ENCODE measurements at places on chromosomes 7 and 10.
A peak's percentile ranks its signal among the peaks of the same experiment; 100 is the strongest.

DNA sequence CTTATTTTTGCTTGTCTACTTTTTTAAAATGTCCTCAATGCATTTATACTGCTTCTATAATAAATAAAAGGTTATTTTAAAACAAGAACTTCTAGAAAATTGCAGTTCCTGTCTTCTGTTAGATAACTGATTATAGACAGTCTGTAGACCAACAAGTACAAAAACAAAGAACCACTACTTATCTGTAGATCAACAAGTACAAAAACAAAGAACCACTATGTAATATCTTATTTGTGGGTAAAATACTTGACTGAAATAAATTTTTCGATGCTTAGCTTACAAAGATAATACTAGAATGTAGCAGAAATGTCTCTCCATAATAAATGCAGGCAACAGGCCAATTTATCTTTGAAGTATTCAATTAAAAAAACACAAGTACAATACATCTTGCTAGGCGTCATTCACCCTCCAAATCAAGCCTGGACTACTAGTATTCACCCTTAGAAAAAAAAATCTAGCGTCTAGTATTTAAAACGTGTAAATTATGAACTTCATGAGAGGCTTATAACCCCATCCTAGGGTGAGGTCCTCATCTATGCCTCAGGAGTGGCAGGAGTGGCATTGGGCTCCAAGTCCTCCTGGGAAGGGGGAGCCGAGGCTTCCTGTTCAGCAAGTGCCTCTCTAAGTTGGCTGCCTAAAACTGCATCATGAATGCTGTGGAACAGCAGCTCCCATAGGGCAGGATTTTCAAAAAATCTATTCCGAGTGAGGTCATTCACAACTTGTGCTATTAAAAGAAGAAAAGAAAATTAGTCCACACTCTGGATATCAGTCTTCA lies 26.6 kb downstream of the PSMC2 start:
- DNase-seq: no peak

DNA sequence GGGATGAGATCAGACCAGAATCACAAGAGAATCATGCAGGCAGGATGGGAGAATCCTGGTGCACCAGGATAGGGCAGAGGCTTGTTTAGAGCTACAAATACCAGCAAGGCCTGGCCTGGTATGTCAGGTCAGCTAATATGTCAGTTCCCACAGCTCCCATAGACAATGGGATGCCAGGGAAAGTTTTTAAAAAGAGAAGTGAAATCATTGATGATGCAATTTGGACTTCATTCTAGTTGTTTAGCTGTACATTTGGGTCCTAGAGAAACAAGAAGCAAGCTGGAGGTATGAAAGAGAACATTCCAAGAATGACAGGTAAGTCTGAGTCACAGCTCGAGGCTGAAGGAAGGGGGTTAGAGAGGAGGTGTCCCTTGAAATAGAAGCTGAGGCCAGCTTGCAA lies 45.2 kb downstream of the GPR141 start:
- no peak for DNase-seq

DNA sequence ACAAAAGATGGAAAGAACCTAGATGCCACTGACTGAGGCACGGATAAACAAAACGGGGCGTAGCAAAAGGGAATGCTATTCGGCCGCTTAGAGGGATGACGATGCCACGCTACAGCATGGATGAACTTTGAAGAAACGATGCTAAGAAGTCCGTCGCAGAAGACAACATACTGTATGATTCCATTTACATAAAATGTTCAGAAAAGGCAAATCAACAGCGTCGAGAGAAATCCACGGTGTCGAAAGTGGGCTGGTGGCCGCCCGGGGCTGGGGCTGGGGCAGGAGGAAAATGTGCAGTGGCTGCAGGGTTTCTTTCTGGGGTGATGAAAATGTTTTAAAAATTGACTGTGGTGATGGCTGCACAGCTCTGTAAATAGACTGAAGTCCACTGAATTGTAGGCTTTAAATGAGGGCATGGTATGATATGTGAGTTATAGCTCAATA lies 24.1 kb downstream of the GNA12 start:
- DNase-seq: no peak

GRCh38 chr7:83427884-83428283 lies 221.1 kb downstream of the SEMA3E start:
- DNase-seq: no peak

GRCh38 chr10:83607959-83608745 lies 531.2 kb upstream of the GHITM start:
- DNase-seq: no peak

DNA sequence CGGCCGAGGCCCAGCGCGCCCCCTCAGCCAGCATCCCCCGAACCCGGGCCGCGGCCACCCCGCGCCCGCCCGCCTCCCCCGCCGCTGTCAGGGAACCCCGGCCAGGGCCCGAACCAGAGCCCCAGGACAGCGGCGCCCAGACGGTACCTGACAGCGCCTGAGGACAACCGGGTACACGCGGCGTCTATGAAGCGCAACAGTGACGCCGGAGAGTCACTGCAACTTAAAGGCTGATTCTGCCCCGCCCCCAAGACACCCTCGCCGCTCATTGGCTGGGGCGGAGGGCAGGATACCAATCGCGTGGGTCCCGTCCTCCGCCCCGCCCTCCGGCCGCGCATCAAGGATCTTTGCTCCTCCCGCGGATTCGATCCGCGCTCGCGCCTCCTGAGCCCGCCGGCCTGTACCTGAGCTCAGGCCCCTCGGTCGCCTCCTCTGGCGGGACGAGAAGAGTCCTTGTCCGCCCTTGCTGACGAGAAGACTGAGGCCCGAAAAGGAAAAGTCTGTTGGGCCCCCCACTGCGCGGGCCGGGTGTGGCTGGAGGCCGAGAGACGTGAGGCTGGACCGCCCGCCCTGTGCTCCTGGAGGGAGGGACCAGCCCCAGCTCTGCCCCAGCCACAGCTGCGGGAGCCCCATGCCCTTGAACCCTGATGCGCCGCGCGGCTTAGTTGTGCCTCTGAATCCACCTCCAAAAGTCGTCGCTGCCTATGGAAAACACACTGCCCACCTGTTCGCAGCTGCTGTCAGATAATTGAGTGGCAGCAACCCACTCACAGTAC lies at the start of gene OAT:
OAT (minus strand) TSS at position 198 of the 776 bp plus-strand sequence. CDS start 6,752 bp downstream, outside the sequence.
- DNase-seq: peak; percentile 96

DNA sequence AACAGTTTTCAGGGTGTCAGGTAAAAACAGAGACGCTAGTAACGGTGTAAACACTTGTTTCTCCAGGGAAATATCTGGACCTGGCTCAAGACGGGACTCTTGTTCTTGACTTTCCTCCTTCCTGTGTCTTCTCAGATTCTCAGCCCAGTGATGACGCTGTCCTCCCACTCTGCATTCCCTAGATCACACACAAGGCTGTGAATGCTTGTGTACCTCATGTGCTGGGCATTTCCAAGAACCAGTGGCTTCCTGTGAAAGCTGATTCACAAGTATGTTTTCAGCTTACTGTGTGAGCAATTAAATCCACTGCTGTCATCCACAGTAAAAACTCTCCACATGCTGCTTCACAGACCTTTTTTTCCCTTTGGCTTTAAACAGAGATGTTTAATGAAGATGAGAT lies 193.8 kb upstream of the DPP6 start:
- DNase-seq: no peak

GRCh38 chr7:3106361-3106826 lies 62.7 kb upstream of the CARD11 start:
- DNase-seq: no peak

DNA sequence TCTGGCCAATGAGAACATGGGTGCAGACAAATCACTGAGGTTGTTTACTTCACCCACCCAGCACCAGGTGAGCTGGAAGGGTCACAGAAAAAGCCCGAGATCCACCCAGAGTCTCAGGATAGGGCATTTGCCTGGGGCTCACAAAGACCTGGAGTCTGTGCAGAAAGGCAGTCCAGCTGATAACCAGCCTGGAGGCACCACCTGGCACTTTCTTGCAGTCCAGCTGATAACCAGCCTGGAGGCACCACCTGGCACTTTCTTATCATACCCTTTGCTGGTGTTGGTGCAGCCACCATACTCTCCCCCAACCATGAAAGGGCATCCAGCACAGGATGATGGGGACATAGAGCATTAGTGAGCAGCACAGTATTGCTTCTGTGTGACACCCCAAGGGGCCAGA lies 104.1 kb downstream of the PPP1R3C start:
- DNase-seq: no peak

- DNase-seq: no peak
Measured at GRCh38 chr10:129971381-129972144, 7.5 kb upstream of the EBF3 start.

GRCh38 chr7:91941450-91941849 lies 788 bp downstream of the AKAP9 start:
- DNase-seq: peak; percentile 44

GRCh38 chr10:74072503-74072902 lies 74.6 kb downstream of the VCL start:
- DNase-seq: no peak

DNA sequence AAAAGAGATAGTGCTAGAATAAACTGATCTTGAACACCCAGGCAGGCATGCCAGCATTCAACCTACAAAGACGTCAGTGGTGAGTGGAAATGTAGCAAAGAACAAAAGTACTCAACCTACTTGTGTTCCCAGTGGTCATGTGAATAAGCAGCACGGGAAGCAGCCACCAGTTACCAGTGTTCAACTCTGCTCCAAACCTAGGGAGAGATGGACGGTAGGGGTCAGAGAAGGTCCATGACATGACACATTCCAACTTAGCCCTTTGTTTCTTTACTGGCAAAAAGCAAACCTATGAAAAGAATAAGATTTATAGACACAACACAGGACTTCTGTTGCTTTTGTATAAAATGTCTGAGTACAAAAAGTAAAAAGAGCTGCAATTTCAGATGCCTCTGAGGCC lies 511.4 kb downstream of the XPNPEP1 start:
- DNase-seq: no peak

DNA sequence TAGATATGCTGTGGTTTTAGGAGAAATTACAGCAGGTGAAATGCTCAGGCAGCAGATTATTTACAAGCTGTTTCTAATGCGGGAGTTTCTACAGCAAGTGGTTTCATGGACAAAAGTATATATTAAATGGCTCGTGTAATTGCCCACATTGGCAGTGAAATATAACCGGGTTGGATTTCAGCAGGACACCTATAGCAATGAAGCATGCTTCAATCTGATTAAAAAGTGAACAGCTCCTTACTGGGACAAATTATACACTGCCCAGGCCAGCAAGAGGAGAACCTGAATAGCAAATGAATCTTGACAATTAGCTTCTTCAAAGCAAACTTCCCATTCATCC lies 35.2 kb upstream of the LYZL1 start:
- no peak for DNase-seq

DNA sequence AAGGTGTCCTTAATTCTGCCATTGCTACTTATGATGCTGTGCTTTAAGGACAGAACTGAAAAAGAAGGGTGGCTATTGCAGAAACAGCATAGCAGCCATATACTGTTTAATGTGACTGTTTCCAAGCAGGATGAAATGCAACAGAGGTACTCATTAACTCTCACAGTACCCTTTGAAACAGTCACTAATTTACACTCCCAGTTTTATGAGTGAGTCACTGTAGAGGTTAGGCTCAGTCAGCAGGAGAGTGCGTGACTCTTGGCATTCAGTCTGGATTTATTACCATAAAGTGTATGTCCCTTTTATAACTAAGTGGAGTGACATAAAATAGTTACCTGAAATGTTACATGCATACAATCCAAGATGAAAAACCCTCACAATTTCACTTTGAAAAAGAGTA lies 27.7 kb downstream of the ALDH18A1 start:
- DNase-seq: no peak

GRCh38 chr10:75654171-75654771 lies 222.8 kb downstream of the LRMDA start:
- no peak for DNase-seq

DNA sequence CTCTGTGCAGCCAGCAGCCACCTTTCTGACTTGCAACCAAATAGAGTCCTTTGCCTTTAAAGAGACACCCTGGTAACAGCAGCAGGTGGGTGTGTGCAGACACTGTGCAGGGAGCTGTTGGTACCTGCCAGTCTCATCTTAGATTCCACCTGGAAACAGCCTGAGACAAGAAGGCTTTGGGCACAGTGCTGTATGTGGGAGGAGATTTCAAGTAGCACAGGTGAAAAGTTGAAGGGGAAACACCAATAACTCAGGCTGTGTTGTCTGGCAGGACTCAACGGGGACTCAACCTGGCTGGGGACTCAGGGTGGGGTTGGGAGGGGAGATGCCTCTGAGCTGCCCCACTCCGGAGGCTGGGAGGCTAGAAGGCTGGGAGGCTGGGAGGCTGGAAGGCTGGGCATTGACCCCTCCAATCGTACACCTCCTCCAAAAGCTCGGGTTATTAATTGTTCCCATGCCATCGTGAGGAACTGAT lies 6.7 kb downstream of the CPXM2 start:
- DNase-seq: no peak

- DNase-seq: no peak
Measured at GRCh38 chr7:82805527-82805960, 357.1 kb downstream of the PCLO start.

- no peak for DNase-seq
Measured at GRCh38 chr7:219581-220150, 27.3 kb downstream of the FAM20C start.

DNA sequence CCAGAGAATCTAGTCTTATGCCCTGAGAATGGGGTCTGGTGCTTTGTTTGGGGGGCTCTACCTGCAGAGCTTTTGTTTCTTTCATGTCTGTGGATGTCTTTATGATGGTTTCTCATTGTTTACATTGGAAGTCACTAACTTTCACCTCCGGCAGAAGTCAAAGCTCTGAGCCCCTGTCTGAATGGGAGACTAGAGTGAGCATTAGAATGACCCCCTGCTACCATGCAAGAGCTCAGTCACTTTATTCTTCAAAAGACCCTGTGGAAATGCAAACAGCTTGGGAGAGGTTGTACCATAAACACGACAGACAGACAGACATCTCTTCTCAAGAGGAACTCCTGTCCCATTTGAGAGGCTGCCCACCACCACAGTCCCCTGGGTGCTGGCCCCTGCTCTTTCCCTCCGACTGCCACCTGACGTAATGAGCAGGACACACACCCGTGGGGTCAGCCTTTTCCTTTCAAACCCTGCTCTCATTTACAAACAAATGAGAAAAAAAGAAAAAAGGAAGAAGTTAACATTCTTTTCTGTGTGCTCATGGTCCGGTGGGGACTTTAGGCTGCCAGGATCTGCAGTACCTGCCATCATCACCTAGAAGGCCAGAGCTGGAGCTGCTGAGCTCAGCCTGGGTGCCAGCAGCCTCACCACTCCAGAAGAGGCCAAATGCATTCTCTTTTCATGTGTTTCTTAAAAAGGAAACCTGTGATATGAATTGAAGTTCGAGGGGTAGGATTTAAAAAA lies 91.6 kb downstream of the FZD1 start:
- no peak for DNase-seq

GRCh38 chr7:106086062-106086461 lies 26.1 kb downstream of the SYPL1 start:
- no peak for DNase-seq

- peak; percentile 60 for DNase-seq
Measured at GRCh38 chr10:14953424-14954000, 384 bp downstream of the DCLRE1C start.

GRCh38 chr7:32881074-32881982 lies 10.2 kb downstream of the KBTBD2 start:
- DNase-seq: no peak

DNA sequence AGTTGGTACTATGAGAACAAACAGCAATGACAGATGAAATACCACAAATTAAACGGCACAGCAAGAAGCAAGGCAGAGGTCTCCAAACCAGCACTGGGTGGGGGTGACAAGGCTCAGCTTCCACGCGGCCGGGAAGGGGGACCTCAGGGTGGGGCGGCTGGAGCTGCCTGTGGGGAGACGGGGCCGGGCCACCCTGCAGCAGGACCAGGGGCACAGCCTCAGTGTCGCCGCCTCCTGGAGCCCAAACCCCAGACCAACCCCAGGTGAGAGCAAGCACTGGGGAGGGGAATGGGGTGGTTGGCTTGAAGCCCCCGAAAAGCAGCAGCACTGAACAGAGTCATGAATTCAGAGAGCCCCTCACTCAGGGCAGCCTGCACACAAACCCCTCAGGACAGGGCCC lies 49.3 kb upstream of the PRKAR1B start:
- DNase-seq: no peak
